ENCODE measurements at places on chromosomes 1 and 21.

GRCh38 chr1:228178737-228179684 is 13.4 kb downstream of the IBA57 start:
- DNase-seq = no peak

GRCh38 chr1:77659879-77660593 is 22.4 kb downstream of the ZZZ3 start:
- no peak for DNase-seq

DNA sequence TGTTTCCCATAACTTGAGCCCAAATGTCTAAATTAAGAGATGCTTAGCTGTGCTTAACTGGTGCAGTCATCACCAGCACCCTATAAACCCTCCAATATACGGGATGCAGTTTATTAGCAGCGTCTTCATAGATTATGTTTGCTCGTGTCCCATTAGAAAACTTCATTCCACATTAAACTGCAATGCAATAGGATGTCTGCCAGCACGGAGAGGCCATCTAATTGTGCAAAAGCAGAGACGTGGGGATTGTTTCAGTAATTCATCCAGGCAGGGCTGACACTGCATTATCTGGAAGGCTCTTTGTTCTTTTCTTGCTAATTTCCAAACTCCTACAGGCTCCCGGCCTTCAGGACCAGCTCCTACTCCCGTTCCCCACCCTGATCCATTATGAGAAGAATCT is 89.5 kb downstream of the CSMD2 start:
- DNase-seq = no peak

GRCh38 chr1:241208910-241209379 is 148.1 kb downstream of the RGS7 start:
- DNase-seq = no peak

- no peak for DNase-seq
Observed at GRCh38 chr1:206476591-206476990, 6.3 kb downstream of the IKBKE start.

DNA sequence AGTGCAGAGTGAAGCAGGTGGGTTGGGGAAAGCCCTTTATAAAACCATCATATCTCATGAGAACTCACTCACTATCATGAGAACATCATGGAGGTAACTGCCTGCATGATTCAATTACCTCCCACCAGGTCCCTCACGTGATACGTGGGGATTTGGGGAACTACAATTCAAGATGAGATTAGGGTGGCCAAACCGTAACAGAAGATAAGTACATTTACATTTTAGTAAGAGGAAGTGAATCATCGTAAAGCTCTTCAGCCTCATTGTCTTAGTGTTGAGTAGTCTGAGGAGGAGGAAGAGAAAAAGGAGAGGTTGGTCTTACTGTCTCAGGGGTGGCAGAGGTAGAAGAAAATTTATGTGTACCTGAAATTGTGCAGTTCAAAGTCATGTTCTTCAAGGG is 1053.4 kb upstream of the ADGRL4 start:
- no peak for DNase-seq

- no peak for DNase-seq
Observed at GRCh38 chr1:18526436-18527275, 45.9 kb downstream of the KLHDC7A start.

GRCh38 chr1:163837206-163837605 is 515.5 kb downstream of the NUF2 start:
- DNase-seq = no peak

DNA sequence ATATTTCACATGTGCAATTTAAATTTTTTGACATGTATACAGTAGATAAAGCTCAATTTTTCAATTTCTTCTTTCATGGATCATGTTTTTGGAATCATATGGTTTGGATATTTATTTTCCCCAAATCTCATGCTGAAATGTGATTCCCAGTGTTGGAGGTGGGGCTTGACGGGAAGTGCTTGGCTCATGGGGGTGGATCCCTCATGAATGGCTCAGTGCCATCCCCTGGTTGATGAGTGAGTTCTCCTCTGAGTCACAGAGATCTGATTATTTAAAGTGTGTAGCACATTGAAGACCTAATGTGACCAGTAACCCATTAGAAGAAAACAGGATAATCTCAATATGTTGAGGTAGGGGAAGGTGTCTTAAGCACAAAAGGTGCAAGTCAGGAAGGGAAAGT is 9.1 kb upstream of the IFI16 start:
- peak; percentile 97 for DNase-seq

- DNase-seq = no peak
Observed at GRCh38 chr1:216739793-216740192, 16.6 kb upstream of the ESRRG start.

- no peak for DNase-seq
Observed at GRCh38 chr1:154222918-154223317, 2.2 kb downstream of the UBAP2L start.

DNA sequence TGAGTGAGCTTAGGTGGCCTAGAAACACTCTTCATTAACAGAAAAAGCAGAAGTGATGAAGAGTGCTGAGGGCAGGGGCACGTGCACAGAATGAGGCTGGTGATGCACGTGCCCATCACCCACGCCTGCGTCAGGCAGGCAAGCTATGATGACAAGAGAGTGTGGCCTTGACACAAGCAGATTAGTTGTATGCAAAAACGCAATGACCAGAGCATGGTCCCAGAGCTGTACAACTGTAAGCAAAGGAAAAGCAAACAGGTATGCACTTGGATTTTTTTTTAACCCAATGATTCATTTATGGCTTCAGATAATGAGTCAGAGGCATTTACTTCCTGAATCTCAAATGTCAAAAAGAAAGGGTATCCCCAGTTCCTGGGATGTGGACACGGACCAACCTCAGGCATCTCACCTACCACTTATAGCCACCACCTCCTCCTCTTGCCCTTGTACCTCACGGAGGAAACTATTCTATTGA is 9.1 kb upstream of the TMEM61 start:
- peak; percentile 17 for DNase-seq

- peak; percentile 86 for DNase-seq
Observed at GRCh38 chr1:230861970-230862595, 6.2 kb downstream of the C1orf198 start.

DNA sequence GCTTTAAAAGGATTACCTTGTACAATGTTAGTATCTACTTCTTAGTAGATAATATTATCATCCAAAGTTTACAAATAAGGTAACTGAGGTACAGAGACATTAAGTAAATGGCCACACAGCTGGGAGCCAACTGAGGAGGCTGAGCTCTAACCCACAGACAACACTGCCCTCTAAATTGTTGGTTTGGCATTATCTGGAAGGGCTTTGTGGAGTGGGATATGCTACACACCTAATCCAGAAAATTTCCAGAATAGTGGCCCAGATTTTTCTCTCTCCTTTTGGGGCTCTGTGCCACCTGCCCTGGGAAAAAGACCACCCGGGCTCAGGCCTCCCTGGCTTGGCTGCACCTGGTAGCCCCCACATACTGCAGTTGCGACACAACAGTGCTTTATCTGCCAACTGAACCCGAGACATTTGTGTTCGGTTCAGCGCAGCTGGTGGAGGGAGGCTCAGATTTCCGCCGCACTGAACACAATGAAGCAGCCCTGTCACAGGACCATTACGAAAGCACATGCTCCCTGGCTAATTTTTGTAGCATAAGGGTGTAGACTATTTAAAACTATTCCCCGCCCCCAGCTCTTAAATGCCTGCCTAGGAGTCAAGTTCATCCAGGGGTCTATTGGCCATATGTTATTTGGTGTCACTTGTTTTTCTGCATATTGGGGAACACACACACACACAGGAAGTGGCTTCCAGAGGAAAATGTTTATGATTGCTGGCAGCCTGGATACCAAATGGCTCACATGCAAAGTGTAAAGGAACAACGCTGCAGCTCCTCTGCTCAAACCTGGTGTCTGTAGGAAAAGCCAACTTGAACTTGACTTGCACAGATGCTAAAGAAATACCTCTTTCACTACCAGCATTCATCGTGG is 92.3 kb upstream of the ESRRG start:
- no peak for DNase-seq

- no peak for DNase-seq
Observed at GRCh38 chr21:44757731-44758130, 43.9 kb downstream of the UBE2G2 start.

- no peak for DNase-seq
Observed at GRCh38 chr1:191609305-191609704, 549.0 kb upstream of the RGS18 start.

DNA sequence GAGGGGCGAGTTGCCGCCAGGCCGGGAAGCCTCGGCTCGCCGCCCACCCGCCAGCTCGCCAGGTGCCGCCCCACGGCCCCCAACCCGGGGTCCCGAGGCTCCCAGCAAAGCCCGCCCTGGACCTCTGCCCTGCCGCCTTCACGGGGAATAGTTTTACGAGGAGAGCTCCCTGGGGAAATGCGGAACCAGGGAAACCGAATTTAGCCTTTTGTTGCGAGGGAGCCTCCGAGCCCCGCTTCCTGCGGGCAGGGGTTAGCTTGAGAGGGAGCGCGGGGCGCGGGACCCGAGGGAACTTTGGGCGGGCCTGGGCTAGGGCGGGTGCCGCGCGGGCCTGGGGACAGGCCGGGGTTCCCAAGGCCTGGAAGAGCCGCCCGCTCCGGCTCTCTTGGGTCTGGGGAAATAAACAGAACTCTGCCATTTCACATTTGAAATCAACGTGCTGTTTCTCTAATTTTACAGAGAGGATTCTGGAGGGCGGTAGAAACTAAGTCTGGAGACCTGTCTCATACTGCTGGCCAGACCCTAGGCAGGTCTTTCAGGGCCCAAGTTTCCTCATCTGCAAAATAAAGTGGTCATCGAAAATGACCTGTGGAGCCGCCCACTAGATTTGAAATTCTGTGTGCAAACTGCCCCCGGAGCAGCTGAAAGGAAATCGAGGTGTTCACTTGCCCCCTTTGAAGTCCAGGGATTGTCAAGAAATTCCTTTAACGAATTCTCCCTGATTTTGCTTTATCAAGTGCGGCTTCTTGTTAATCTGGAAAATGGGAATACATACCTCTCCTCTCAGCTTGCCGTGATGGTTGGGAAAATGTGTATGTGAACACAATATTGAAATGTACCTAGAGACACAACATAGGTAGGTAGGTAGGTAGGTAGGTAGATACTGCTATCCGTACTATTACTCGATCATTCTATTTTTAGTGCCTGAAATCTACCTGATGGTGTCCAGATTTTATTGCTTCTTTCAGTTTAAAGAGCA is 749 bp upstream of the GLUL start:
- peak; percentile 41 for DNase-seq

DNA sequence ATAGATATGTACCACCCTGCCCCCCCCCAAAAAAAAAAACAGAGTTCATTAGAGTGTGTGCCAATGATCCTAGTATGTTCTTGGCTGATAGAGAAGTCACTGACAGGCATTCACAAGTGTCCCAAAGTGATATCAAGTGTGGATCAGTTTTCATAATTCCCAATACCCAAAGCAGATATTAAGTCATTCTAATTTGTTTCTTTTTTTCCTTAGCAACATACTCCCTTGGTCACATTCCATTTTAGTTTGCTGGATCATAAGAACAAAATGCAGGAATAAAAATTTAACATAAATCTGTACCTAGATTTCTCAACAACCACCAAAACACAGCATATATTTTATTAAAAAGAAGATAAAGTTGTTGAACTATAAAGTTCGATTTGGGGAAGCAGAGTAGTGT is 129.8 kb upstream of the PALMD start:
- DNase-seq = no peak

GRCh38 chr1:1938613-1939295 is 19.7 kb upstream of the TMEM52 start:
- DNase-seq = no peak

DNA sequence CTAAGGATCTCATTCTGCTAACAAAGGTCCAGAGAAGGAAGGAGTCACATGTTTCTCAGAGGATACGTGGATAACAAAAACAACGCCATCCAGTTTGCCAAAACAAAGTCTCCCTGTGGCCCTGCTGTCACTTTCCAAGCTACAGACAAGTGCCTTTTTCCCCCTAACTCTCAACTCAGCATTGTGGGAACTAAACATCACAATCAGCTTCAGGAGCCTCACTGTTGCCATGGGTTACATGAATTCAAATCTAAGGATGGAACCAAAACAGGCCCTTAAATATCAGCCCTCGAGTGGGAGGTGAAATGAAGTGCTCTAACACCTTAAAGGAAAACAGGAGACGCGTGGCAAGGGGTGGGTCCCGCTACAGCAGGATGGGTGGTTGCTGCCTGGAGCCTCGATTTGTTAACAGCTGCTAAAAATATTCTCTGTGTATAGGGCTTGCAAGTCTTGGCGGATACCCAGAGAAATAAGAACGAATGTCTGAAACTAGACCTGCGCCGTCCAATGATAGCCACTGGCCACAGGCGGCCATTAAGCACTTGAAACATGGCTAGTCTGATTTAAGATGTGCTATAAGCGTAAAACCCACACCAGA is 66.4 kb upstream of the SOD1 start:
- DNase-seq = no peak

- peak; percentile 63 for DNase-seq
Observed at GRCh38 chr1:36369061-36369861, 16.5 kb downstream of the STK40 start.

DNA sequence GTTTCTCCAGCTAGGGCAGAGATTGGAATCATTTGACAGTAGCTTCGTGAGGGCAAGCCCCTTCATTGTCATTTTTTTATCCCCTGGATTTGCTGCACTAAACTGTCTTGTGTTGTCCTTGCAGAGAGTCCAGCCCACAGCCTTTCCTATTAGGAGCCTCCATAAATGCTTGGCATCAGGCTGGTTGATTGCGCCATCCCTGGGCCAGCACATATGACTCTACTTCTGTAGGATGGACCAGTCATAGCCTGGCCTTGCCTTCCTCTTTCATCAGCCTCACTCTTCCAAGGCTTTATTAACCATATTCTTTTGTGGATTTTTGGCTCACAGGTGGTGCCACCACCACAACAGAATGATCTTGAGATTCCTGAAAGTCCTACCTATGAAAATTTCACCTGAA is 31.4 kb downstream of the LY9 start:
- DNase-seq = peak; percentile 16

GRCh38 chr1:229192031-229192430 is 78.9 kb upstream of the RAB4A start:
- peak; percentile 78 for DNase-seq

DNA sequence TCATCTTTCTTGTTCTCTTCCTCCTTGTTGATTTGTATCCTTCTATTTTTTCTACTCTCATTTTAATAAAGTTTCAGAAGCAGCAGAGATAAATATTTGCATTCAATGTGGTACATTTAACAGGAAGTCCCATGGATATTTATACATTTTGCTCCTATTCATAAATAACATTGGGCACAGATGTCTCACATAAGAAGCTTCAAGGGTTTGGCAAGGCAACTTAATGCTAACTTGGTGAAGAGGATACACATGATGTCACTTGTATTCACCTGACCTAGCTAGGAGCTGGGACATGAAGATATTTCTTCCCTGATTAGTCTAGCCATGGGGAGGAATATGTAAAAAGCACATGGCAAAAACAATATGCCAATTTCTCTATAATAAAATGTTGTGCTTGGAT is 65.1 kb upstream of the DUSP10 start:
- no peak for DNase-seq

- DNase-seq = no peak
Observed at GRCh38 chr1:180522213-180522515, 19.8 kb upstream of the ACBD6 start.
